ENCODE measurements at places on chromosomes 1 and 21.

GRCh38 chr1:200034761-200035396 is 7.4 kb downstream of the NR5A2 start:
- peak; percentile 56 for DNase-seq

- no peak for DNase-seq
These were observed 11.2 kb downstream of the KIAA1614 start for GRCh38 chr1:180923887-180924286.

DNA sequence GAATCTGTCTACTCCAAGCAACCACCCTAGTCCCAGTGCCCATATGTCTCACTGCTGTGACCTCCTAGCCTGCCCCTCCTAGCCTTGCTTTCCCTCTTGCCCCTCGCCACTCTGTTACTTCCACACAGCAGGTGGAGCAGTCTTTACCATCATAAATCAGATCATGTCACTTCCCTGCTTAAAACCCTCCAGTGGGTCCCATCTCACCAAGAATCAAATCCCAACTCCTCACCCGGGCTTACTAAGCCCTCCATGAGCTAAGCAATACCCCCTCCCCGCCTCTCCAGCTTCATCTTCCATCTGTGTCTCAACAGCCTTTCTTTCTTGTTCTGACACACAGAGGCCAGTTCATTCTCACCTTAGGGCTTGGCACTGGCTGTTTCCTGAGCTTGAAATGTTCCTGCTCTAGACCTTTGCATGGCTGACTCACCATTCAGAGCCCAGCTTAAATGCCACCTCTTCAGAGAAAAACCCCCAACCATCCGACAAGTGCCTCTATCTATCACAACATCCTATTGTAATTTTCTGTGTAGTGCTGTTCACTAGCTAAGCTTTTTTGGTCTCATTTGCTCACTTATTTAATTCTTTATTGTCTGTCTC is 22.3 kb downstream of the KNCN start:
- DNase-seq = no peak

DNA sequence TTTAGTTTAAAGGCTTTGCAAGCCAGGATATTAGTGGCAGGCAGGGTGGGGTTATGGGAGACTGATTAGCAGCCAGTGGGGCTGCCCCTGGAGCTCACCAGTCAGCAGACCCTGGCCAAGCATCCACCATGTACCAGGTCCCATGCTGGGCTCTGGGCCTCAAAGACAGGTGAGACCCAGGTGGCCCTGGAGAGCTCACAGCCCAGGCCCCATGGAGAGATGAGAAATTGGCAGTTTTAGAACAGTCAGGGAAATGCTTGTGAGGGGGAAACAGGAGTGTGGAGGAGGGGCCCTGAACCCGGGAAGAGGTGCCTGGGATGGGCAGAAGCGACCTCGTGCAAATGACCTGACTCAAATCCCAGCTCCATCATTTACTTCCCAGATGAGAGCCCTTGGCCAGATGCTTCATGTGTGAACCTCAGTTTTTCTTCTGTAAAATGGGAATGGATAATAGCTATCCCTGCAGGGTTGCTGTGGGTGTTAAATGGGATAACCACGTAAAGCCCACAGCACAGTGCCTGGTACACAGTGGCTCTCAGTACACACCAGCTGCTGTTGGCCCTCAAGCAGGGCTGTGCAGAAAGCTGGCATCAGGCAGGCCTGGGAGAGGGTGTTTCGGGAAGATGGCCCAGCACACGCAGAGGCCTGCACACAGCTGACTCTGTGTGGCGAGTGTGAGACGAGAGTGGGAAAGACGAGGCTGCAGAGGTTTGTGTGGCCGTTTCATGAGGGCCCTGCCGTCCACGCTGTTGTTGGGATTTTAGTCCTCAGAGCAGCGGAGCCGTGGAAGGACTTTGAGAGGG is 518.5 kb downstream of the PTPRU start:
- DNase-seq = peak; percentile 30

- DNase-seq = no peak
These were observed 435.7 kb upstream of the VAMP3 start for GRCh38 chr1:7335224-7335879.

DNA sequence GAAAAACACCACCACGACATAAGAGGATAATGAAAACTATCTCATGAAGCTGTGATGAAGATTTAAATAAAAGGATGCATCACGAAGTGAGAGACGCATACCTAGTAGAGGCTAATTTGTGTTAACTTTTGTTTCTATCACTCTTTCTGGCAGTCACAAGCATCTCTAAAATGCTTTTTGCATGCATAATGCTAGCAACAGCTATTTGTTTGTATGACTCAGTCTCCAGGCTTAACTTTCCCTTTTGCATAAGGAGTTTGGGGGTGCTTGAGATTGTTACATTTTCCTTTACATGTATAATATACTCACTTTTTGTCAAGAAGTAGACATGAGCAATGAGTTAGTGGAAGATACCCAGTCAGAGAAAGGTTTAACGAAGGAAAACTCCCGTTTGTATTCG is 385.4 kb downstream of the DISC1 start:
- DNase-seq = no peak

GRCh38 chr1:12477936-12478611 is 139.9 kb downstream of the DHRS3 start:
- DNase-seq = no peak

GRCh38 chr1:45299981-45300668 is 26.6 kb upstream of the HPDL start:
- peak; percentile 70 for DNase-seq

GRCh38 chr21:40678681-40679284 is 168.2 kb downstream of the DSCAM start:
- no peak for DNase-seq
